ENCODE measurements at places on chromosomes 7 and 10.

GRCh38 chr7:157949711-157950110, 612.9 kb downstream of the DNAJB6 start:
- DNase-seq = no peak

- peak; percentile 94 for DNase-seq
These were observed at the start of the genes CNPY4 and TAF6 for GRCh38 chr7:100119072-100119969. CNPY4 (plus strand) TSS chr7:100119634; CDS start chr7:100119745, 111 bp downstream. TAF6 (minus strand) TSS chr7:100119358; CDS start chr7:100114209, 5,149 bp downstream.

- DNase-seq = no peak
These were observed 492.5 kb upstream of the AKR1E2 start for GRCh38 chr10:4333459-4333894.

DNA sequence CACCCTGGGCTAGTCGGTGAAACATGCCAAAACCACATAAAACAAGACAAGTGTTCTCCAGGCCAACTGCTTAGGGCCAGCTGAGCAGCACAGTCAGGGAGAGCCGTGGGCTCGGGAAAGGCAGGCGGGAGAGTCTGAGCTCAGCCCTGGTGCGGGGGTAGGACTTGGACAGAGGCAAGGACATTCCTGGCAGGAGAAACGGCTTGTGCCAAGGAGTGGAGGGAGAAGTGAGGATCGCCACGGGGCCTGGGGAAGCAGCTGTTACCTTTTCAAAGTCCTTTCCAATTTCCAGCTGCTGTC, 4.2 kb downstream of the ELN start:
- no peak for DNase-seq

DNA sequence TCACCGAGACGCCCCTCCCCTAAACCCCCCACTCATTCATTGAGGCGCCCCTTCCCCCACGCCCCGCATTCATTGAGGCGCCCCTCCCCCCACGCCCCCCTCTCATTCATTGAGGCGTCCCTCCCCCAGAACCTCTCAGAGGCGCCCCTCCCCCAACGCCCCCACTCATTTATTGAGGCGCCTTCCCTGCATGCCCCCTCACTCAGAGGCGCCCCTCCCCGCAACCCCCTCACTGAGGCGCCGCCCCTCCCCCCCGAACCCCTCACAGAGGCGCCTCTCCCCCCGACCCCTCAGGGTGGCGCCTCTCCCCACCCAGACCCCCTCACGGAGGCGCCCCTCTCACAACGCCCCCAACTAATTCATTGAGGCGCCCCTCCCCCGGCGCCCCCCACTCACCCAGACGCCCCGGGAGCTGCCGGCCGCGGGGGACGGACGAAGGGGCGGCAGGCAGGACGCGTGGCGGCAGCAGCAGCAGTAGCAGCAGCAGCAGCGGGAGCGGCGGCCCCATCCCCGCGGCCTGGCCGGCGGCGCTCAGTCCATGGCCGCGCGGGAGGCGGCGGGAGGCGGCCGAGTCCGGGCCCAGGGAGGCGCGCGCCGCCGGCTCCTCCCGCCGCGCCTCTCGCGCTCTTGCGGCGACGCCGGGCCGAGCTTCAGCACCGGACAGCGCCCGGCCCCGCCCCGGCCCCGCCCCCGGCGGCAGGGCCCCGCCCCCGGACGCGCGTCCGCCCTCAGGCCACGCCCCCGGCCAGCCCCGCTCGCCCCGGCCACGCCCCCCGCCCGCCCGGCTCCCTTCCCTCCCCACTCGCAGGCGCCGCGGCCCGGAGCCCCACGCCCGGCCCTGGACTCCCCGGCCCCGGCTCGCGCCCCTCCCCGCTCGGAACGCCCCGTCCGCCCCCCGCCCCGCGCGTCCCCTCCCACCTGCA, at the start of gene PTPRN2:
TSS of gene PTPRN2 (minus strand) at position 662 of the 923 bp plus-strand sequence.
- DNase-seq = peak; percentile 41

GRCh38 chr10:78358982-78359381, 325.3 kb downstream of the RPS24 start:
- no peak for DNase-seq

GRCh38 chr10:111836064-111836463, 347.5 kb downstream of the GPAM start:
- no peak for DNase-seq

DNA sequence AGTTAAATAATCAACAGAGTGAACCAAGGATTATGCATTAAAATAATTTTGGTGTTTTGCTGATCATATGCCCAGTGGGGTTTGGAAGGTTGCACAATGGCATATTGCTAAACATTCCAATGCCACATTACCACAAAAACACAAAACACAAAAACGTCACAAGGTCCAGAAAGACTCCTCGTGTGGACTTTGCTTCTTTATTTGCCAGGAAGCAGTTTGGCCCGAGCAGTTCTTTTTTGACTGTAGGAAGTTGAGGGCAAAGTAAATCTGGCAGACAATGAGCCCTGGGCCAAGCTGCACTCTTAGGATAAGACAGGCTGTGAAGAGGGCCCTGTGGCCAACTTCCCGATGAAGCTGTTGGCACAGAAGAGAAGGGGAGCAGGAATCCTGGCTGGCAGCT, 39.2 kb upstream of the SLC35B4 start:
- DNase-seq = no peak
